Renal cortex interstitium (tissue), 15 donors: ENCODE measurements at places on chromosomes 2 and 18. TPM values are rescaled to one million over a fixed set of nuclear protein-coding genes. Genes with fewer than 3 reads are reported as not detected.

ZFP36L2 gene
- polyA plus RNA-seq: 96.0 TPM

ZNF385B gene
- polyA plus RNA-seq: 13.1 TPM

MROH2A gene
- 0.26 TPM for polyA plus RNA-seq

NOP58 gene
- polyA plus RNA-seq: 94.0 TPM

FTCDNL1 gene
- polyA plus RNA-seq: 1.7 TPM

STPG4 gene
- 0.17 TPM for polyA plus RNA-seq

HOXD9 gene
- 99.6 TPM for polyA plus RNA-seq

SLC9A4 gene
- polyA plus RNA-seq: 8.2 TPM

FAM98A gene
- polyA plus RNA-seq: 53.0 TPM

TLX2 gene
- polyA plus RNA-seq: not detected

CKAP2L gene
- polyA plus RNA-seq: 15.3 TPM

DNA sequence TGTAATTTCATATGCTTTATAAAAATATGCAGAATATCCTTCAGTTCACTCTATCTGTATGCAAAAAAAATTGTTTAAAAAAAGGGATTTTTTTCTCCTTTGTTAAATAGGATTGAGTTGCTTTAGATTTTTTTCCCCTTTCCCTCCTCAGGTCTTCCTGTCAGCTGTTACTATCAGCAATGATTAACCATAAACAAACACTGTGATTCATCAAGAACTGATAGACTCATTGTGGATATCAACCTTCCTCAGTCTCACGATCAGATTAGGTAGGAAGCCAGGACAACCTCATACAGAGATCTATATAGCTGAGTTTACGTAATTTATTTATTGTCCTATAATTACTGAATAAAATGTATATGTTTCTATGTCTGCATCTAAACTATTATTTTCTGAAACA, 2136.2 kb upstream of the CELF4 start:
- no peak for DNase-seq

GRCh38 chr2:151085181-151085611, 176.5 kb downstream of the RBM43 start:
- no peak for DNase-seq

GRCh38 chr2:4415810-4416413, 712.5 kb downstream of the DCDC2C start:
- DNase-seq: no peak

- DNase-seq: no peak
Measured at GRCh38 chr18:8601277-8602032, 7.8 kb upstream of the RAB12 start.

DNA sequence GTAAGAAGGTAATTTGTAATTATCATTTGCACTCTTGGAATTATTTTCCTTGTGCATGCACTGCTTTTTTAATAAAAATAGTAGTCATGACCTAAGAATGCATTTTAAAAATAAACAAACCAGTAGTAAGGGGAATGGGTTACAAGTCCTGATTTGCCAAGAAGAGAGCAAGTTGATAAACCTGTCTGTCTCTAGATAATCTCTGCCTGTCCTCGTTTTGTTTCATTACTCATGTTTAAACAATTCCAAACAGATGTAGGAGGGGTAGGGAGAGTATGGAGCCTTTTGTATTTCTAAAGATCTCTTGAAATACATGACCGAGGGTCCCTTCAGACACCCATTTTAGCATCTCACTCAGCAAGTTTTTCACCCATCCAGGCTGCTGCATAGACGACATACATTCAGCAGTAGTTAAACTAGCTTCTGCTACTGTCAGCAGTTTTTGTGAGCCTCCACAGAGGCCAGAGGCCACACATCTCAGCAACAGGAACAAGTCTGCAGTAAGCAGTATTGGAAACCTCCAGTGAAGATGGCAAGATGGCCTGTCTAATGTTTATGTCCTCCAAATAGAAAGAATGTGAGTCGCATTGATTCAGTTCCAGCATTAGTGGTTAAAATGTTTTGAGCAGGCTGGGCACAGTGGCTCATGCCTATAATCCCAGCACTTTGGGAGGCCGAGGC, 2.3 kb upstream of the EXOC6B start:
- DNase-seq: no peak

DNA sequence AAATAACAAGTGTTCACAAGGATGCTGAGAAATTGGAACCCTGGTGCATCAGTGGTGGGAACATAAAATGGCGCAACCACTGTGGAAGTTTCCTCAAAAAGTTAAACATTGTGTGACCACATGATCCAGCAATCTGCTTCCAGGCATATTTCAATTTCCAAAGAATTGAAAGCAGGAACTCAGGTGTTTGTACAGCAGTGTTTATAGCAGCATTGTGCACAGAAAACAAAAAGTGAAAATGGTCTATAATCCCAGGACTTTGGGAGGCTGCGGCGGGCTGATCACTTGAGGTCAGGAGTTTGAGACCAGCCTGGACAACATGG, 38.6 kb upstream of the MYCN start:
- DNase-seq: no peak

DNA sequence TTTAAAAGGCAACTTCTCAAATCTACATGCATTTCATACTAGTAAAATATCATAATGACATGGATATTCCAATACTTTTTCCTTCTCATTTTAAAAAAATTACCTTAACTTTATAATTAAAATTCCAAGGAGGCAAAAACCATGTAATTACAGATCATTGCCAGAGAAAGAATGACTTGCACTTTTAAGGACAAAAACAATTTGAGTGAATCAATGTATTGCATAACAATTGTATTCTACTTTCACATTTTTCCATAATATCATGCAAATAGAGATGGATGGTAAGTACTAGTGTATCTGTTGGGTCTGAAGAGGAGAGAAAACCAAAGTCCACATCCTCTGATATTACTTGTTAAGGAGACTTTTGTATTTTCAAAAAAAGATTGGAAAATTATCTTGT, 89.5 kb upstream of the NCK2 start:
- no peak for DNase-seq
